Right ventricle myocardium superior (tissue), 1 donor: ENCODE measurements at places on chromosomes 1 and 21. TPM values are rescaled to one million over a fixed set of nuclear protein-coding genes. Genes with fewer than 3 reads are reported as not detected.

GRCh38 chr1:213600879-213601278, 386.9 kb upstream of the PROX1 start:
- DNase-seq, result no peak

DNA sequence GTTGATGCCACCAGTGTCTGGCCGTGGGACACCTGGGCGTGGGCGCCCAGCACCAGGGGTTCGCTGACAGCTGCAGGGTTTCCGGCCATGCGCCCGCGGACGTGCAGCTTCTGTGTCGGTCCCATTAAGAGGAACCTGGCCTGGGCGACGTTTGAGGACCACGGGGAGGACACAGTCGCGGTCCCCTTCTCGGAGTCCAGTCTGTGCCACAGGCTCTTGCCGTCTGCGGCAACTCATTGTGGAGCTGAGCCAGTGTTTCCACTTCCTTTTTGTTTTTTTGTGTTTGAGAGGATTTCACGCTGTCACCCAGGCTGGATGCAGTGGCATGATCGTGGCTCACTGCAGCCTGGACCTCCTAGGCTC, 1.6 kb upstream of the C1orf159 start:
- peak; percentile 42 for DNase-seq

- DNase-seq, result no peak
These were observed 37.2 kb upstream of the TSPEAR start for GRCh38 chr21:44748621-44749020.

Gene LCE3D
- not detected for total RNA-seq

Gene RUNX3
- 1.0 TPM for total RNA-seq

- DNase-seq, result no peak
These were observed 34.1 kb upstream of the C1orf21 start for GRCh38 chr1:184352776-184353175.

Gene LCE3E
- not detected for total RNA-seq

Gene NTNG1
- total RNA-seq, result 0.46 TPM
